ENCODE measurements at places on chromosomes 3 and 15. TPM values are rescaled to one million over a fixed set of nuclear protein-coding genes. Genes with fewer than 3 reads are reported as not detected.
A peak's percentile ranks its signal among the peaks of the same experiment; 100 is the strongest.

DNA sequence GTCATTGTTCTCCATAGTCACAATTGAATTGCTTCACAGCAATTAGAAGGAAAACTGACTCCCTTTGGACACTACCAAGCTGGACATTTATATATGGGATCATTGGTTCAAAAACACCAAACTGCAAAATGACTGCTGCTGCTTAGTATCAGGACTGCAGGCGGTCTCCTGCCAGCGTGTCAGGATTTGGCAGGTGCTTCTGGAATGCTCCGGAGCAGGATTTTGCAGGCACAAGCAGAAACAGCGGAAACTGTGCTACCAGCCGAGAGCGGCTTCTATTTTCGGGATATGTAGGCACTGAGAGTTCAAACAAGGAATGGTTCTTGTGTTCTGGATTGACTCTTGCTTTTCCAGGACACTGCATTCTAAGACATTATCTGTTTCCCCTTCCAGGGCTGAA is 95.5 kb downstream of the SSR3 start:
- DNase-seq, result no peak
- peaks cover 20% of the 10 kb centered on the region for H3K27me3 ChIP-seq
- peaks cover 4% of the 10 kb centered on the region for H3K36me3 ChIP-seq
- H3K4me1 ChIP-seq, result peaks cover 5% of the 10 kb centered on the region
- H3K27ac ChIP-seq, result no peak overlapping the region

DNA sequence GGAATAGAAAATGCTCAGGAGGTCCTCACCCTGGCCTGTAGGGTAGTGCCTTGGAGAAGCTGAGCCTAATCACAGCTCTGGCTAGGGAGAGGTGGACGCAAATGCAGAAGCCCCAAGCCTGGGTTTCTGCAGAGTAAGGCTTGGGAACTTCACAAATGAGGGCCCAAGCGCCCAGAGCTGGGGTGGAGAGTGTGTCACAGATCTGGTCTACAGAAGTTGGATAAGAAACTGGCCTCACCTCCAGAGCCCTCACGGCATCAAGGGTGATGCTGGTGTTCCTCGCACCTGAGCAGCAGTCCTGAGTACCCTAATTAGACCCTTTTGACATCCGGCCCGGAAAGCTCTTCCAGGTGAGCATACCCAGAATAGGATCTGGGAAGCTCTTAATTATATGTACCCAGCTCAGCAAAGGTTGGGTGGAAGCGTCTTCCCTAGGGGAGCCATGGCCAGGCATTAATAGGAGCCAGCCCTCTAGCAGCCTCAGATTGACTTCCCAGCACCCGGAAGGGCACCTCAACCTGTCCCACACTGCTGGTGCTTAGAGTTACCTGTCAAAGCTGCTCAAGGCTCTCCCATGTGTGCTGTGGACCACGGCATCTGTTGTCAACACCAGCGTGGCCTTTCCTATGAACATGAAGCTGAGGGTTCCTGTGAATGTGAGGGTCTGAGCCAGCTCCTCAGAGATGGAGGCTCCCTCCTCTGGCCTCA is 31.8 kb downstream of the RBM5 start:
- H3K27me3 ChIP-seq, result no peaks in the 10 kb centered on the region
- no peak overlapping the region for H3K4me3 ChIP-seq
- peaks cover 70% of the 10 kb centered on the region for H3K36me3 ChIP-seq

GRCh38 chr15:57114070-57114469 is 195.6 kb downstream of the TCF12 start:
- peaks cover 9% of the 10 kb centered on the region for H3K4me1 ChIP-seq
- no peak overlapping the region for H3K27ac ChIP-seq
- peak; percentile 12 for DNase-seq
- no peaks in the 10 kb centered on the region for H3K27me3 ChIP-seq

- H3K4me3 ChIP-seq, result no peak overlapping the region
- H3K36me3 ChIP-seq, result no peaks in the 10 kb centered on the region
- no peak for DNase-seq
- H3K27ac ChIP-seq, result no peak overlapping the region
Measured at GRCh38 chr3:39426312-39426711, 19.8 kb downstream of the RPSA start.

DNA sequence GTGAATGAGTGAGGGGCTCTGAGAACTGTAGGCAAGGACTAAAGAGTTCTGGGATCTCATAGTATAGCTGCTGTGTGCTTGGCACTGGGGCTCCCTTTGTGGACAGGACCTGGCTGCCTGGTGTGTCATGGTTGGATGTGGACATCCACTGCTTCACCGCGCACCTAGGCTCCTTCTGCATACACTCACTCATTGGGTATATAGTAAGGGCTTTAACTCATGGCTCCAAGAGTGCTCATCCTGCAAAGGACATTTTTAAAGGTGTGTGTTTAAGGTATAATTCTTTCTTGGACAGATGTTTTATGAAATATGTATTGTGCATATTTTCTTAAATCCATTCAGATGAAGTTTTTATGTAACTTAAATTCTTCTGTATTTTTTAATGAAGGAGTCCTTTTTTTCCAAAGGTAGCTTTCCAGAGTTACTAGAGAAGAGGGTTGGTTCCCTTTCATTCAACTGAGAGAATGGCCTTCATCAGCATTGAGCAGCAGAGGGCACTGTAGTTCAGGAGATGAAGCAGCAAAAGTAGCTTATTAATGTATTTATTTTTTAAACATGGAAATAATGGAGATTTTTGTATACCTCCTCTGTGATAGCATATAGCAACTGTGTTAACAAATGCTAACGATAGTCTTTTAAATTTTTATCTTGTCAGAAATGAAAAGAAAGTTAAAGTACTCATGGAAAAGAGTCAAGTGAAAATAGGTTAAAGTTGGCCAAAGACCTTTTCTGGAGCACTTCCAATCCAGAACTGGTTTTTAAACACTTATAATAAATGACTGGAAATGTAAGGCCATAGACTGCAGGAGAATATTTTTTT is 25.2 kb downstream of the OXNAD1 start:
- no peaks in the 10 kb centered on the region for H3K4me1 ChIP-seq
- H3K4me3 ChIP-seq, result no peak overlapping the region
- peak overlapping the region; percentile 39 for H3K27ac ChIP-seq
- H3K36me3 ChIP-seq, result peaks cover 41% of the 10 kb centered on the region
- H3K27me3 ChIP-seq, result no peaks in the 10 kb centered on the region
- peak; percentile 59 for DNase-seq

- no peaks in the 10 kb centered on the region for H3K36me3 ChIP-seq
- H3K27me3 ChIP-seq, result no peaks in the 10 kb centered on the region
- H3K4me3 ChIP-seq, result no peak overlapping the region
- no peak overlapping the region for H3K27ac ChIP-seq
Measured at GRCh38 chr3:42366550-42366949, 43.9 kb downstream of the LYZL4 start.

DNA sequence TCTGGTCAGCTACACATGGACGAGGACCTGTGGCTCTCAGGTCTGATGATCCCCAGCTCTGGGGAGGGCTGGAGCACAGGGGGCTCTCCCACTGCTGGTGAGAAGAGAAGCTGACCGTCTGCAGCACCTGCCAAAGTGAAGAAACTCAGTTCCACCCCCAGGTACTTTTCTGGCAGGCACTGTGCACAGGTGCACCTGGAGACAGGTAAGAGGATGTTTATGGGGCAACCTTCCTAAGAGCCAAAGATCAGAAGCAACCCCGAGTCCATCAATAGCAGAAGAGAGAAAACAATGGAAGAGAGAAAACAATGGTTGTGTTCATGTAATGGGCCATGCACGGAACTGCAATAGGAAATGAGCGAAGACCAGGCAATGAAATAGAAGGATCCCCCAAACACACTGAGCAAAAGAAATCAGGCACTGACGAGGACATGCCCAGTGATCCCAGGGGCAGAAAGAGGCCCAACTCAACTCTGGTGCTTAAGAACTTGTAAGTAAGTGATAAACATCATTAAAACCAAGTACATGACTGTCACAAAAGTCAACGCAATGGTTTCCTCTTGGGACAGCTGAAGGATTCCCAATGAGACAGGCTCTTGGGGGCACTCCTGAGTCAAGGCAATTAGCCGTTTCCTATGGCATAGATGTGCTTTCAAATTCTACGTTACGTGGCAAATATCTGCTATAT is 95.0 kb upstream of the ALDH1A3 start:
- H3K27ac ChIP-seq, result no peak overlapping the region
- H3K36me3 ChIP-seq, result no peaks in the 10 kb centered on the region
- H3K4me3 ChIP-seq, result no peak overlapping the region
- H3K4me1 ChIP-seq, result no peaks in the 10 kb centered on the region
- H3K27me3 ChIP-seq, result no peaks in the 10 kb centered on the region

DNA sequence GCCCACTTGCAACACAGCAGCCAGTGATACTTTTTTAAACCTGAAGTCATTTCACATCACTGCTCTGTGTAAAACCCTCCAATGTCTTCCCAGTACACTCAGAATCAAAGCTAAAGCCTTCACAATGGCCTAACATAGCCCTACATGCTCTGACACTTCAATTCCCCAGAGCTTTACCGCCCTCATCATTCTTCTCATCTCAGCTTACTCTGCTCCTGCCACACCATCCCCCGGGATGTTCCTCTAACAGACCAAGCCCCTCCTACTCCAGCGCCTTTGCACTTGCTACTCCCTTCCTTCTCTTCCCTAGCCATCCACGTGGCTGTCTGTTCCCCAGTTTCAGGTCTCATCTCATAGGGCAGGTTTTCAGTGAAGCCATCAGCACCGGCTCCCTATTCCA is 194.0 kb downstream of the SSR3 start:
- H3K27ac ChIP-seq, result no peak overlapping the region
- no peaks in the 10 kb centered on the region for H3K36me3 ChIP-seq
- no peaks in the 10 kb centered on the region for H3K4me1 ChIP-seq
- peaks cover 33% of the 10 kb centered on the region for H3K27me3 ChIP-seq

DNA sequence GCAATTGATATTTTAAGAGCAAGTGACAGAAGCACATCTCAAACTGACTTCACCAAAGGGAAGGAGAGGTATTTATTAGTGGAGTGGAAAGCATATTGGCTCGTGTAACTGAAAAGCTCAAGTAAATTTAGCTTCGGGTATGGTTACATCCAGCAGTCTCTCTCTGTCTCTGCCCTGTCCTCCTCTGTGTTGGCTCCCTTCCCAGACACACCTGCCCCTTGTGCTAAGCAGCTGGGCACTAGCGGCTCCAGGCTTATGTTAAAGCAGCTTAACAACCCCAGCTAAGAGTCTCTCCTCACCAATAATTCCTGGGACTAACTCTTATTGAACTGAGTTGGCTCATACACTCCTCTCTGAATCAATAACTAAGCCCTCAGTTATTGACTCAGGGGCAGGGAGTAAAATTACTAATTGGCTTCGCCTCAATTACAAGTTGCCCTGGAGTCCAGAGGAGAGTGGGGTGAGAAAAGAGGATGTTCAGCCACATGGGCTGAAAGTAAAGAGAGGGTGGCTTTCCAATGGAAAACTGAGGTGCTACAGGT is 12.8 kb upstream of the SH3BP5 start:
- no peak for DNase-seq
- H3K36me3 ChIP-seq, result no peaks in the 10 kb centered on the region
- H3K4me3 ChIP-seq, result no peak overlapping the region
- H3K27me3 ChIP-seq, result peaks cover 30% of the 10 kb centered on the region
- no peak overlapping the region for H3K27ac ChIP-seq

GRCh38 chr15:62894322-62895085 is 148.0 kb upstream of the TPM1 start:
- no peaks in the 10 kb centered on the region for H3K27me3 ChIP-seq
- peaks cover 7% of the 10 kb centered on the region for H3K36me3 ChIP-seq
- H3K27ac ChIP-seq, result peak overlapping the region; percentile 46
- H3K4me3 ChIP-seq, result no peak overlapping the region
- no peak for DNase-seq
- peaks cover 54% of the 10 kb centered on the region for H3K4me1 ChIP-seq

DNA sequence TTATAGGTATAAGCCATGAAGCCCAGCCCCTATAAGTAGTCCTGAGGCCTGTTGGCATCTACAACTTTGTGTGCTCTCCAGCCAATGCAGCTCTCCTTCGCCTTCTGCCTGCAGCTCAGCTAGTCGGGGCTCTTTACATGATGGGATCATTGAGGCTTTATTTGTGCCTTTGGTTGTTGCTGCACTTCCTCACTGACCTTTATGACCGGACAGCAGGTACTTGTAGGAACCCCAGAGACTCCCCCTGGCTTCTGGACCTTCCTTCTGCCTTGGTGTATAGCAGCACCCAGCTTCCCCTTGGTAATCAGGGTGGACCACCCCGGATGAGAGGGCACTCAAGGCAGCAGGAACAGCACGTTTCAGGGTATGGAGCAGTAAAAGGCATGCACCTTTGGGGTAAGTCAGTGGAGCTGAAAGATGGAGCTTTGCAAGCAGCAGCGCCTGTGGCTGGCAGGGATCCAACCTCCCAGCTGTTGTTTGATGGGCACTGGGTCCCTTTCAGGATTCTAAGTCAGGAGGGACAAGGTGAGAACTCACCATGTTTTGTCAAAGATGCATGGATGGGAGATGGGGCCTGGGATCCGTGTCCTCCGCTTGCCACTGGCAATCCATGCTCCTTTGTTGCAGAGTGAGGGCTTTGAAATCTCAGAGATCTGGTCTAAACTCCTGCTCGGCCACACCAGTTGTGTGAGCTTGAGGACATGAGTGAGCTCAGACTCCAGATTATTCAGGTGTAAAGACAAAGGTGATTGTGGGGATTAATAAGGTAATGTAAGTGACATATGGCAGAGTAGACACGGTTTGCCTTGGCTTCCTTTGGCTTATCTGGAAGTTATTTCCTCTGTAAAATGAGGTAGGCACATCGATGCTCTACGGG is 65.1 kb upstream of the KLF13 start:
- no peaks in the 10 kb centered on the region for H3K27me3 ChIP-seq
- H3K27ac ChIP-seq, result no peak overlapping the region
- H3K4me3 ChIP-seq, result no peak overlapping the region
- H3K4me1 ChIP-seq, result peaks cover 24% of the 10 kb centered on the region

- no peaks in the 10 kb centered on the region for H3K4me1 ChIP-seq
- no peaks in the 10 kb centered on the region for H3K36me3 ChIP-seq
- DNase-seq, result no peak
- H3K4me3 ChIP-seq, result no peak overlapping the region
- no peak overlapping the region for H3K27ac ChIP-seq
Measured at GRCh38 chr3:168422843-168423242, 327.1 kb upstream of the GOLIM4 start.

Gene C2CD4A
- total RNA-seq, result not detected

Gene SUMF1
- 11.8 TPM for total RNA-seq

Gene CASR
- not detected for total RNA-seq

Gene ATR
- total RNA-seq, result 27.2 TPM

Gene TIMP4
- not detected for total RNA-seq

Gene CCDC54
- not detected for total RNA-seq

Gene LMOD3
- total RNA-seq, result not detected

Gene CHRM5
- not detected for total RNA-seq
